ENCODE measurements at places on chromosomes 12 and 14.

DNA sequence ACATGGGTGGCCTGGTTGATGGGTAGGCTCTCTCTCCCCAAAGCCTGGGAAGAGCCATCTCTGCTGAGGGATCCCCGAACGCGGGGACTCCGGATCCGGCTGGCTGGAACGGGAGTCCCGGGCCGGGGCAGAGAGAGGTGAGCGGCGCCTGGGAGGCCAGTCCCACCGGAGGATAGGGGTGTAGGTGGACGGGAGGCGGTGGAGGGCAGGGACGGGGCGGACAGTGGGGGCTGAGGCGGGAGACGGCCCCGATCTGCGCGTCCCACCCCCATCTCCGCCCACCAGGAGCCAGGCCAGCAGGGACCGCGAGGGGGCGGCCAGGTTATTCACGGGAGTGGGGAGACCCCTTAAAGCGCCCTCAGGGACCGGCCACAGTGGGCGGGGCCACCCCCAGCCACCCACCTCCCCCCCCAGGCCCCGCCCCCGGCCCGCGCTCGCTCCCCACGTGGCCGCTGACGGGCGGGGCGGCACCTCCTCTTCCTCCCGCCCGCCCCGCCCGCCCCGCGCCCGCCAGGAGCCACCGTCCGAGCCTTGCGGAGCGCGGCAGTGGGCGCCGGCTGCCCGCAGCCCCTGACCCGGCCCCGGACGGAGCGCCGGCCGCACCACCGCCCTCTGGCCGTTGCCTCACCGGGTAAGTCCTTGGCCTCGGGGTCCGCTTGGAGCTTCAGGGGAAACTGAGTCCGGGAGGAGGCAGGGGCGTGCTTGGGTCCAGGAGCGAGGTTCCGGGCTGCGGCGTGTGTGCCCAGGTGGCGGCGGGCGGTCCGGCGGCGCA is at the start of gene INF2:
Gene INF2, plus strand, starts transcription at position 510 of the 772 bp plus-strand sequence. CDS start 11,748 bp downstream, outside the sequence.
- DNase-seq, result peak; percentile 72

- DNase-seq, result peak; percentile 29
These were observed 27.4 kb downstream of the OAS2 start for GRCh38 chr12:113005762-113006161.

DNA sequence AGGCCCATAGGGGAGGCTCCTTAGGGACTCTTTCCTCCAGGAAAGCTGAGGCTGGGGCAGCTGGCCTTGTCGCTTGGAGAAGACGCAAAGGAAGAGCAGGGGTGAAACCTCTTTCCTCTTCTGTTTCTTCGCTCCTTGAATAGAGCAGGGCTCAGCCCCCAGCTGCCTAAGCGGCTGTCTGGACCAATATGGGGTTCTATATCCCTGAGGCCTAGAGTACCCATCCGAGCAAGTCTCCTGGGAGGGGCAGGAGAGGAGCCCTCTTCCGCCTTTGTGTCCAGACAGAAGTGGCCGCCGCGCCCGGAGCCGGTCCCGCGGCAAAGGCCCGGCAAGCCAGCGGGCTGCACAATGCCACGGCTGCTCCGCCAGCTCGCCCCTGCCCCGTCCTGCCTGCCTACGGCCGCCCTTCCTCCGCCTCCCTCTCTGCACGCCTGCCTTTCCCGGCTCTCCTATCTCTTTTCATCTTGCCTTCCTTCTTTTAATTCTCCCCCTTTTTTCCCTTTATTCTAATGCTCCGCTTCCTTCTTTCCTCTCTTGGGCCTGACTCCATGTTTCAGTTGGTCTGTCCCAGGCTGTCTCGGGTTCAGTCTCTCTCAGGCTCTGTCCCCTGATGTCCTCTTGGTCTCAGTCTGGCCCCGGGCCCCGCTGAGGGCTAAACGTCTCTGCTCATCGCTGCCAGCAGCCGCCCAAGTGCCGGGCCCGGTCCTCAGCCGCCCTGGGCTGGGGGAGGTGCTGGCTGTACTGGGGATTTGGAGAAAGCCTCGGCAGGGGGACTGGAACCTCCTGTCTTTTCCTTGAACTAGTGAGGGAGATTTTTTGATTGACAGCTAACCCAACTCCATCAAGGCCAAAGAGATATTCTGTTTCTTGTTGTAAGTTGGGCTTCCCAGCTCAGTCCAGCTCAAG is 2.5 kb upstream of the HOXC9 start:
- DNase-seq, result no peak

- peak; percentile 22 for DNase-seq
These were observed 1.1 kb downstream of the GCH1 start for GRCh38 chr14:54901380-54902142.

DNA sequence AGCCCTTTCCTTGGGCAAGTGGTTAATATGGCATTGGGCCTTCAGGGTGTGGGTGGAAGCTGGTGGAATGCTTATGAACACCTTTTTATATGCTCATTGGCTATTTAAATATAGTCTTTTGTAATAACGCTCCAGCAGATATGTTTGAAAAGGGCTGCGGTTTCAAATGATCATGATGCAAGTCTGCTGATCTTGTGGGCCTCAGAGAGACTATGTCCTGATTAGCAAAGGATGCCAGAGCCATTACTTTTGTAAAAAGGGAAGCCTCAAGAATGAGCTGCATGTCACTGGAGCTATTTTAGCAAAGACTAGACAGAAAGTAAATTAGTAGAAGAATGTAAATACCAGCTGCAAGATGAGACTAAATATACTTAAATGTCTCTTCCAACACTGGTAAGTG is 200.5 kb downstream of the GXYLT1 start:
- DNase-seq, result no peak

- DNase-seq, result peak; percentile 35
These were observed 229.4 kb downstream of the CHST11 start for GRCh38 chr12:104686196-104686595.

- peak; percentile 64 for DNase-seq
These were observed 9.5 kb downstream of the OAS1 start for GRCh38 chr12:112916270-112916669.

DNA sequence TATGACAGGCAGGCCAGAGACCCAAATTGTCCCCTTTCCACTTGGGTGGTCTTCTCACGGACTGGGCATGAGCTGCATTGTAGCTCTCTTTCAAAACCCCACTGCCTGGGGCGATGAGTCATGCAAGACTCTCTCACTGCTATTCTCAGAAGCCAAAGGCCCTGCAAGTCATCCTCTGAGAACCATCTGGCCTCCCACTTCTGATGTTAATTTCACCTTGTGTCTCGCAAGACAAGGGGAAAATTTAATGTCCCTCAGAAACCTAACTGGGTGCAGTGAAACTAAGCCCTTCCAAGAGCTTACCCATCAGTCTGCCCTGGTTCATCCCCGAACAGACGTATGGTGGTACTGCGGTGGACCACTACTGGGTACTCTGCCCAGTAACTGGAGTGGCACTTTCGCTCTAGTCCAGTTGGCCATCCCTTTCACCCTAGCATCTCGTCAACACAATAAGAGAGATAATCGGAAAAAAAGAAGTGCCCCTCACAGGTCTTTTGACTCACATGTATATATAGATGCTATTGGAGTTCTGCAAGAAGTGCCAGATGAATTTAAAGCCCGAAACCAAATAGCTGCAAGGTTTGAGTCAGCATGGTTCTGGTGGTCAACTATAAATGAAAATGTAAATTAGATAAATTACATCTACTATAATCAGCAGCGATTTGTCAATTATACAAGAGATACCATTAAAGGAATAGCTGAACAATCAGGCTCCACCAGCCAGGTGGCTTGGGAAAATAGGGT is 31.3 kb upstream of the LALBA start:
- peak; percentile 42 for DNase-seq

DNA sequence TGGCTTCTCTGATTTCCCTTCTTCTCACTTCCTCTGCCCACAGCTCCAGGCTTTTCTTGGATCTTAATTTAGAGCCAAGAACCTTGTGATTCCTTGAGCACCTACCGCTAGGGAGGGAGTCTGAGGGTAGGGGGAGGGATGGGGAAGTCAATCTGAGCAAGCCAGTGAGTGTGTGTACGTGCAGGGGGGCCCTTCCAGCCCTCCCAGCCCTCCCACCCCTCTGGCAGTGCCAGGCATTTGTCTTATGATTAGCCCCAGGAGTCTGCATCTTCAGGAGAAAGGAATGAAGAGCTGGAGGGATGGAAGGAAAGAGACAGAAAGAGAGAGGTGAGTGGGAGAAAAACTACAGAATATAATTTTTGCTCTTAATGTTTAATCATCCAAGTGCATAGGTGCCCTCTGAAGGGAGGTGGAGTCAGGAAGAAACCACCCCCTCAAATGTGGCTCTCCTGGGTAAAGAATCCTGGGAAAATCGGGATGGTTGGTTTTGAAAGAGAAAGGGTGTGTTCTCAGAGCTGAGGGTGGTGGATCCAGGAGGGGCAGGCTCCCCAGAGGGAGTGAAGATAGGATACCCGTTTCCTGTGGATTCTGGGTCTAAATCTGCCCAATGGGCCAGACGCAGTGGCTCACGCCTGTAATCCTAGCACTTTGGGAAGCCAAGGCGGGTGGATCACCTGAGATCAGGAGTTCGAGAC is 2.1 kb downstream of the PIANP start:
- no peak for DNase-seq

GRCh38 chr12:80053051-80053790 is 46.1 kb upstream of the OTOGL start:
- DNase-seq, result peak; percentile 85

DNA sequence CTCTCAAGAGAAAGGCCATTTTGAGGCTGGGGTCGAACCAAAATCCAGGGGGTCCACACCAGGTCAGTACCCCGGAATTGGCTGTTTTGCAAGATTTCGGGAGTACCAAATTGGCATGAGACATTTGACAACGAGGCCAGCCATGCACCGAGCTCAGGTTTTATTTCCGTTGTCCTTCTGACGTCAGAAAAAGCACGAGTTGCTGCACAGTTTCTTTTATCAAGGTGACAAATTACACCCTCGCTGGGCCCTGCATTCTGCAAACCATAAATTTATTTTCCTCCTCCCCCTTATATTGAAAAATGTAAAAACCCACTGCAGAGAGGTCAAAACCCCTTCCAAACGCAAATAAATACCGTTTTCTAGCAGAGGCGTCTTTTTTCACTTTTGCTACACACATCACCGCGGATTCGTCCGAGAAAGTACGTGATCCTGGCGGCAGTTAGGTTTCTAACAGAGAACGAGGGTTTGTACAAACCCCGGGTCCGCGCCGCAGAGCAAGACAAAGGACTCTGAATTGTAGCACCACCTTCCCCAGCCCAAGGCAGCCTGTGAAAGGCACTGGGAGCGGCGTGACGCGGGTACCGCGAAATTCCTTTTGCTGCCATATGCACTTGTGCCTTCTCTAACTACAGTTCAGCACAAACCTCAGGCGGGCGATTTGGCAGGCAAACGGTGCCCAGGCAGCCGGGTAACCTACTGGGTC is 1.8 kb downstream of the SLC38A1 start:
- peak; percentile 71 for DNase-seq

- DNase-seq, result peak; percentile 6
These were observed 1071.0 kb downstream of the SLC6A15 start for GRCh38 chr12:83841620-83842019.

GRCh38 chr14:105173901-105174894 is 5.6 kb upstream of the JAG2 start:
- no peak for DNase-seq

GRCh38 chr12:31362115-31362758 is 36.3 kb upstream of the SINHCAF start:
- no peak for DNase-seq

DNA sequence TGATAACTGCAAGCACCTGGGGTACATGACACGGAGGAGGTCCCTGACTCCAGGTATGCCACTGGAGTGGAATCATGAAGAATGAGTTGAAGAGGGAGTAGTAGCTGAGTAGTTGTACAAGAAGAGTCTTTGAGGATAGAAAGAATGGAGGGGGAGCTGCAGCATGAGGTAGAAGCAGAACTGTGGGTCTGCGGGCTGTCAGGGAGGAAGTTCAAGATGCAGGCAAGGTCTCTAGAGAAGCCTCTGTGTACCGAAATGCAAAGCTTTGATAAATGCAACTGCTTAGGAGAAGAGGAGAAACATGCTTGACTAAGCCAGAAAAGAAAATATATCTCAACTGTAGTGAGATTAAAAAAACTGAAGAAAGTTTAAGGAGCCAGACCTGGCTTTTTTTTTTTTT is 91.5 kb downstream of the CPNE8 start:
- DNase-seq, result no peak

DNA sequence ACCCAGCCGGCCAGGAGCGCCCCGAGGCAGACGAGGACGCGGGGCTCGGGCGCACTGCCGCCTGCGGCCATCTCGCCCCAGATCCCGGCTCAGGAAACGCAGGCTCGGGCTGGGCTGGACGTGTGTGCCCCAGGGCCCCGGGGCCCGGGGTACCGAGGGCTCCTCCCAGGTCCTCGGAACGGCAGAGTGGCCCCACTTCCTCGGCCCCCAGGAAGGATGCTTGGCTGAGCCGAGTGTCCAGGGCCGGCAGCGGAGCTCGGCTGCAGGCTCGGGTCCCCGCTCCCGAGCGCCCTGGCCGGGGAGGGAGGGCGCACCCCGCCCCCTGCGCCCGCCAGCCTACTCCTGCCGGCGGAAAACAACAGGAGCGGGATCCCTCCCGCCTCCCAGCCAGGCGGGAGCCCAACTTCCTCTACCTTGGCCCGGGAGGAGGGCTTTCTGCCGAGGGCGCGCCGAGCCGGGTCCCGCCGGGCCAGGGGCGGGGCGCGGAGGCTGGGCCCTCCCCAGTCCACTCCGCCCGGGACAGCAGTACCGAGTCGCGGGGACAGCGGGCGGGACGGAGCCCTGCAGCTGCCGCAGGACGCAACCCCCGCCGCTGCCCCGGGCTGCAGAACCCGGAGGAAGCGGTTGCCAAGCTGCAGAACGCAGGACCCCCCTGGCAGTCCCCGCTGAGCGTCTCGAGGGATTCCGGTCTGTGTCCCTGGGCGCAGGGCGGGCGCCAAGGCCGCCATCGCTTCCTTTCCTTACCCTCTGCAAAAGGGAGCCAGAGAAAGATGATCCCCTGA is at the start of gene VSIG10:
Gene VSIG10, minus strand, starts transcription at position 411 of the 782 bp plus-strand sequence. Its CDS starts 340 bp downstream, at position 71.
- DNase-seq, result peak; percentile 78

DNA sequence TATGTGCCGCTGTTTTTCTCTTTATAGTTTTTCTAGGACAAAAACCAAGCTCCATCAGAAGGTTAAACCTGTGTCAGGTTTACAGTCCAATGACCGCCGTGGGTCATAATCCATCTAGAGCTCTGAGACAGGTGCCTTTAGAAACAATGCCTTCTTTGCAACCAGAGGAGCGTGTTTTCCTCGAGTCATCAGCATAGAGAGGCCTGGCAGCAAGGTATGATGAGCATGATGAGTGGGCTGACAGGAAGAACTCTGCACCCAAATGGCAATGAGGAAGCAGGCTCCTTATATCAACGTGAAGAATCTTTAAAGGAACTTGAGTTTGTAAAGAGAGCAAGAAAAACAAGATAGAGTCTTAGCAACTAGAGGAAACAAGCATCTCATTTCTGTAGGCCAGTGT is 60.5 kb upstream of the NUDT4 start:
- DNase-seq, result no peak

DNA sequence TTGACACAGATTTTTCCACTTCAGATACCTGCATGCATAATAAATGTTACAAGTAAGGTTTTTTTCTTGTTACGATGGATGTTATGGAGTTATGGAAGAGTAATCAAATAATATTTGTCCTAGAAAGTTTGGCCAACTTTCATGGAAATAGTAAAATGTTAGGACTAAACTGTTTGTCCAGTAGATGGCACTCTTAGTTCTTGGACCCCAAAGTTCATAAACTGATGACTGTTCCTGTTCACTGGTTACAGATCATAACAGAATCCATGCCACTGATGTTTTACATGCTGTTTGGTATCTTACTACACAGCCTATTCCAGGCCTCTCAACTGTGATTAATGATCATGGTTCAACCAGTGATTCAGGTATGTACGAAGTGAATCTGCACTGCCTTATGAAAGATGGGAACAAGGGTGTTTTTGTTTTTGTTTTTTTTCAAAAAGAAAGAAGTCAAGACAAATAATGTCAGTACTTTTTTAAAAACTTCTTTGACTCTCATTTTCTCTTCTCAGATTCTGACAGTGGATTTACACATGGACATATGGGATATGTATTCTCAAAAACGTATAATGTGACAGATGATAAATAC is 48.8 kb upstream of the SLCO1C1 start:
- DNase-seq, result peak; percentile 44

Data from EL (cell line).